ENCODE measurements at places on chromosomes 11 and 22.

DNA sequence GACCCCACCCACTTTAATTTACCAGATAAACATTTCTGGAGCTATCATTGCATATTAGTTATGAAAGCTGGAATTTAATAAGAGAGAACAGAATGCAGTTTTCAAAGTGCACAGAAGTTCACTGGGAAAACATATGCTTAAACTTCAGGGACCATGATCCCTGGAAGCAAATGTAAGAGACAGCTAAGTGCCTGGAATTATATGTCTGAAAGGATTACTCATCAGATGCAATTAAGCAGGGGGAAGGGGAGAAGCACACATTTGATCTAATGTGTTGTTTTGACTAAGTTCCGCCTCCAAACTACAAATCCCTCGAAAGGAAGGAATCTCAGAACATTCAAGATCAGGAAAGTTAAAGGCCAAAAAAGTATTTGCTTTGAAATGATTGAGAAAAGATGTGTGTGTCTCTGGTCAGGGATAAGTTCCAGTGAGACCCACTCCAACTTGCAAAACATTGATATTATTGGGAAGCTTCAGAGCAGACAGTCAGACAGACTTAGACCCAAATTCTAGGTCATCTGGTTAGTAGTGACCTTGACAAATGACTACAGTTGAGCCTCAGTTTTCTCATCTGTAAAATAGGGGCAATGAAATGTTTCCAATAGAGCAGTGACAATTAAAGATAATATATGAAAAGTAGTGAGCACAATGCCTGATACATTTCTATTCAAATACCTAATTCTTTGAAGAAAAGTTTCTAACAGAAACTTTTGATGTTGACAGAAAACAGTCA, 147.6 kb downstream of the ME3 start:
- no peak for DNase-seq

DNA sequence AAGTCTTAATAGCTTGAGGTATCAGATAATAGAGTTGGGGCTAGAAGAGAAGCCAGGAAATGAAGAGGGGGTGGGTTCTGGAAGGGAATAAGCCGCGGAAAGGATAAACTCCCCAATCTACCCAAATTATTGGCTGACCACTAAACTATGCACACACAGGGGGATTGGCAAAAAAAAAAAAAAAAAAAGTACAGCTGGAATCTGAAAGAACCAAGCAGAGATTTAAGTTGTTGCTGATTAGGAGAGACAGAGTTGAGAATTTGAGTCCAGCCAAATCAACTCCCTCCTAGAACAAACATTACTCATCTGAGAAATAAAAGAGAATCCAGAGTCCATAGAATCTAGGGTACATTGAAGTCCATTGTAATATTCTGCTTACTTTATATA, 134.9 kb downstream of the CCDC81 start:
- DNase-seq = no peak

DNA sequence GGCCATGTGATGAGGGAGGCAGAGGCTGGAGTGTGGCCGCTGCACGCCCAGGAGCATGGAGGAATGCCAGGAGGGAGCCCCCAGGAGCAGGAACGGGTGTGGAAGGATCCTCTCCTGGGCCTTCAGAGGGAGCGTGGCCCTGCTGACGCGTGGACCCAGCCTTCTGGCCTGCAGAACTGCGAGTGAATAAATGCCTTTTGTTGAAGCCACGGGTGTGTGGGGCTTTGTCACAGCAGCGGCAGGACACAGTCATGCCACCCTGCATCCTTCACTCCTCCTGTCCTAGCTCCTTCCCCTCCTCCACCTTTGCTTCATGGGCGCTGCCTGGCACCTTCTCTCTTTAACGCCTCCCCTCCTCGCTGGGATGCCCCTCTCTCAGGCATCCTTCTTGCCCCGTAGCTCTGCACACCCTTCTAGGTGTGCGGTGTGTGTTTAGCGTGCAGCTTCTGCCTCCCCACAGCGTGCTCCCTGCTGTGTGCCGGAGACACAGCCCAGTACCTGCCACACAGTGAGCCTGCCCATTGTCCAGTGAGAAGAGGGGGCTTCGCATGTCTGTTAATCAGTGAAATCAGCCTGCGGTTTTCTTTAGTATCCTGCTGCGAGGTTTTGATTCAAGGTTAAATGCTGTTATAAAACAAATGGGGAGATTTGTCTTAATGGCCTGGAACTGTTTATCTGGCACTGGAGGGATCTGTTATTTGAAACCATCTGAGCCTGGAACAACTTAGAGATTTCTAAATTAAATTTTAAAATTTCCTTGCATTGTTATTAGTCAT, 459.6 kb downstream of the TBC1D22A start:
- no peak for DNase-seq

DNA sequence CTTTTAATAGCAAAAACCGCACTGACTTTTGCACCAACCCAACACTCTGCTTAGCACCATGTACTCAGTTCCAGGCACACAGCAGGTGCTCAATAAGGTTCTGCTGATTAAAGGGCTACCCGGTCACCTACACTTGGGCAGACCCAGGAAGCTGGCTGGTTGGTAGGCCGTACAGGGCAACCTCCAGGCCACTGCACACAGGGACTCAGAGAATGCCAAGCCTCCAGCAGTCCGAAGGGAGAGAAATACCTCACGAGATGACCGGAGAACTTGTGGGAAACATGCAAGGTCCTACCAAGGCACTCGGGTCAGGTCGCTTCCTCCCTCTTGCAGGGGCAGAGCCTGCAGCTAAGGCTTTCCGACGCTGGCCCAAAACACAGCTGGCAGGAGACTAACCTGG, 109.2 kb downstream of the MICAL3 start:
- no peak for DNase-seq

- no peak for DNase-seq
These were observed 220.6 kb downstream of the TMEM135 start for GRCh38 chr11:87258171-87258833.

DNA sequence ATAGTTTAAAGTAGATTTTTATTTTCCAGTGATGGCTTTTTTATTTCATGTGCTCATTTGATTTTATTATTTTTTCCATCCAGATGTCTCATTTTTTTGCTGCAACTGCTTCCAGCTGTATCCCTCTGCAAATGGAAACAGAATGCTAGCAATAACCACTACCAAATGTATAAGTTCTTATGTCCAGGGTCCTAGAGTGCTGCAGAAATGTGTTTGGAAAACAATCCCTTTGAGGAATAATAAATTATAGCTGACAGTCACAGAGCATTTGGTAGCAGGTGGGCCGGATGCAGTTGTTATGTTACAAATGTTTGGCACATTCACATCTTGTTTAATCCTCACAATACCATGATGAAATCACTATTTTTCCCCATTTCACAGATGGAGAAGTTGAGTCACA, 300.7 kb upstream of the PDGFD start:
- DNase-seq = no peak

DNA sequence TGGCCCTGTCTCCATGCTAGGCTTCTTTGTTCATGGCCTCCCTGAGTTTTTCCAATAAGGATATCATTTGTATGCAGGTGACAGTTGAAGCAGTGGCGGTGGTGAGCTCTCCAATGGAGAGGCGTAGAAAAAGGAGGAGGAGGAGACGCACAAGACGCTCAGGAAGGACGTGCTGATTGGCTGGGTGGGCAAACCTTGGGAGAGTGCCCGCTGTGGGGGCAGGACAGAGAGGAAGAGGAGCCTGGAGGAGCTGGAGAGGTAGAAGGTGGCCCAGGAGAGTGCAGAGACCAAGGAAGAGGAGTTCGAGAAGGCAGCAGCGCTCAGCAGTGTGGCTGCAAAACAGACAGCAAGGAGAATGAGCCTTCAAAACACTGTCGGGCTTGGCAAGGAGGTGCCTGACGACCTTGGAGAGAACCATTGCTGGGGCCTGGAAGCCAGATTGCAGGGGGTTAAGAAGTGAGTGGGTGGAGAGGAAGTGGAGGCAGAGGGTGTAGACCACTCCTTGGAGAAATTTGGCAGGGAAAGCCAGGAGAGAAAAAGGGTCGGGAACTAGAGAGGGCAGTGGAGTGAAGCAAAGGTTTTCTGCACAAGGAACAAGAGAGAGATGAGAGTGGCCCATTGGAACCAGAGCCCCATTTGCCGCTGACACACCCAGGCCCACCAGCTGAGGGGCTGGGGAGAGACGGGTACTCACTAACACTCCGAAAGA, 7.5 kb downstream of the CLCF1 start:
- peak; percentile 80 for DNase-seq
